ENCODE measurements at places on chromosomes 1 and 21.

- DNase-seq: no peak
Measured at GRCh38 chr21:41418956-41419680, 6.9 kb upstream of the MX1 start.

- DNase-seq: peak; percentile 47
Measured at GRCh38 chr21:42466700-42467099, 29.3 kb downstream of the RSPH1 start.

DNA sequence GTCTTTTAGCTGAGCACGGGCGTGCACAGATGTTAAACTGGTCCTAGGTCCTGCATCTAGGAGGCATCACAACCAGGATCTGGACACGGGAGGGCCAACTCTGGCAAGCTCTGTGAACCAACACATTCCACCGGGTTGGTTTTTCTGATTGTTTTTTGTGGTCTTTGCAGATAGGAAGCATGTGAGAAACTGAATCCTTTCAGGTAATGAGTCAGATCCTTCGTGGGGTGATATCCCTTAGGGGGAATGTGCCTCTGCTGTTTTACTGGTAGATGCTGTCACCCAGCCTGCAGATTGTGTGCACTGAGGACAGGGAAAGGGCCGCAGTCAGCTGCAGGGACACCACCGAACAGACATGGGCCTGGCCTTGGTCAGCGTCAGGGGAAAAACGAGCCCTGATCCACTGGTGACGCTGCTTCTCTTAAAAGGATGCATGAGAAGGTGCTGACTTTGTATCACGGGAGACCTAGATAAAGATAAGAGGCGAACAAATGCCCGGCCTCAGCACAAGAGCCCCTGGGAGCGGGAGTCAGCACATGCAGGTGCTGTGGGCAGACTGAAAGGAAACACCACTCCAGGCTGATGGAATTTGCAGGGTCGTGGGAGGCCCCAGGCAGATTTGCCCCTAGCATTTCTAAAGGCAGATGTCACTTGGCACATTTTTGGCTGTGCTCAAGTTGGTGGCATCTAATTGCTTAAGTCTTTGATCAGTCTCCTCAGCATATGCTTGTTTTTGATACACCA is 51.1 kb downstream of the DOP1B start:
- DNase-seq: no peak

DNA sequence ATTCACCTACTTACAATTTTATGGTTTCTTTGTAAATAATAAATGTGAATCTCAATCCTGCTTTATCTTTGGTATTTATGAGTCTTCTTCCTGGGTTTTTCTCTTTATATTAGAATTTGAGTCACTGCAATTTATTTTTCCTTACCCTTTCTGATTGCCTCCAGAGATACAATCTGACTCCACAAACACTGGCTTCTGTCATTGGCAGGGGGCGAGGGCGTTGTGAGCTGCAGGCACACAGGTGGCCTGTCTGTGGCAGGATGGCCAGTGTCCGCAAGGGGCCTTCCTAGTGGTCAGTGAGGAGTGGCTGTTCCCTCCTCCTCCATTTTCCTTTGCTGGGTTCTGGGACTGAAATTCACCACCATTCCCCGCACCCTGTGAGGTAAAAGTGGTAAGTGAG is 2.0 kb upstream of the MTARC1 start:
- no peak for DNase-seq

- DNase-seq: no peak
Measured at GRCh38 chr1:35447278-35447677, 109.9 kb downstream of the KIAA0319L start.

DNA sequence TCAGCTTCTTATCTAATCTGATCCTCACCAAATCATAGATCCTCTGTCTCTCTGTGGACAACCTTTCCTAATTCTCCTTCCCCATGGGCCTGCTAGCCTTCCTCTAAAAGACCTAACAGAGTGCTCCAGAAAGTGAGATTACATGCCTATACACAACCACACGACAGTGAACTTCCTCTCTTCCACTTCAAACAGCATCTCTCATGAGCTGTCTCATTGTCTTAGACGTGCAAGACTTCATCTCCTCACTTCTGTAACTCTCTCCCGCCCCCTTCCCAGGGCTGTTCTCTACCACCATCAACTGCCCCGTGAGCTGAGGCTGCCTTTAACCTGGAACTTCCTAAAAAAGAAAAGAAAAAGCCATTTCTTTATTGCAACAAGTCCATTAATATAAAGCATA is 14.1 kb upstream of the A3GALT2 start:
- DNase-seq: no peak

GRCh38 chr1:49576327-49576901 is 447.3 kb downstream of the AGBL4 start:
- DNase-seq: no peak

- DNase-seq: no peak
Measured at GRCh38 chr1:192945390-192946130, 113.6 kb downstream of the UCHL5 start.

GRCh38 chr1:21284206-21285054 is 5.8 kb downstream of the ECE1 start:
- no peak for DNase-seq

GRCh38 chr1:246789454-246790339 is 65.5 kb downstream of the SCCPDH start:
- peak; percentile 66 for DNase-seq

DNA sequence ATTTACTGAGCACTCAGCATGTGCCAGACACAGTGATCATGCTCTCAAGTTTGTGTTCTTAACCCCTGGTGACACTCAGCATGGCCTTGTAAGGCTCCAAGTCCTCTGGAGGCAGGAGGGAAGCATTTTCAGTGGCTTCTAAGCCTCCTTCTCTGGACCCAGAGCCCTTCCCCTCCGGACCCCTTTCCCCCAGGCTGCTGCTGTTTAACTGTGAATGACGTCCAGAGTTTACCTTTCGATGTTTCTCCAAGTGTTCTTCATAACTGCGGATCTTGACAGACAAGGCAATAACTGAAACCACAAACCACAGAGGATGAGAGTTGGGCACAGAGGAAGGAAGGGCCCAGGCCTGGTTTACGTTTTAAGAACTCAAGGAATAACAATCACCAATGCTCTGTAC is 6.5 kb downstream of the MRPS15 start:
- no peak for DNase-seq

DNA sequence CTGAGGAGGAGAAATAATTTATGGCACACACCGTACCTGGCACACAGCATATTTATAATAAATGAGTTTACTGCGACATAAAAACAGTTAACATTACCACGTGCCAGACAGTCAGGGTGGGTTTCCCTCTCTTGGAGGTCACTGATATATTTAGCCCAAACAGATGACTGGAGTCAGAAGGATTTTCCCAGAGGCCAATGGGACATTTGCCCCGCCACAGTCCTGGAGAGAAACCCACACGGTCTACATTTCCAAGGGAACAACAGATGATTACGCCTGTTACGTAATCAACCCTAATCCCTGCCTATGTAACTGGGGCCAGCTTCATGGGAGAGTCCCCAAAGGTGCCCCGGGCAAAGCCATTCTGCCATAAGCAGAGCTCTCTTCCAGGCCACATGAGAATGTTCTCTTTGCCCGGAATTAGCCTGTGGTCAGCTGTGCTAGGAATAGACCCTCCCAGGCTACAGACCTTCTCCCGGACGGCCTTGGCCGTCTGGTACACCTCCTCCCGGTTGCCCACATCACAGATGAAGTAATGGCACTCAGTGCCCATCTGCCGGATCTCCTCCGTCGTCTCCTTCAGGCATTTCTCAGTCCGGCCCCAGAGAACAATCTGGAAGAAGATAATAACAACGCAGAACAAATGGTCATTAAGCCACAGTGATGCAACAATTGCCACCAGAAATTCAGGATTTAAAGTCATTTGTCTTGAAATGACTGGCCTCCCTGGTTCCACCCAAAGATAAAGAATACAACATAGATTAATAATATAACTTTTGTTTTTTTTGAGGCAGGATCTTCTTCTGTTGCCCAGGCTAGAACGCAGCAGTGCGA is 37.7 kb downstream of the DHRS3 start:
- DNase-seq: no peak

DNA sequence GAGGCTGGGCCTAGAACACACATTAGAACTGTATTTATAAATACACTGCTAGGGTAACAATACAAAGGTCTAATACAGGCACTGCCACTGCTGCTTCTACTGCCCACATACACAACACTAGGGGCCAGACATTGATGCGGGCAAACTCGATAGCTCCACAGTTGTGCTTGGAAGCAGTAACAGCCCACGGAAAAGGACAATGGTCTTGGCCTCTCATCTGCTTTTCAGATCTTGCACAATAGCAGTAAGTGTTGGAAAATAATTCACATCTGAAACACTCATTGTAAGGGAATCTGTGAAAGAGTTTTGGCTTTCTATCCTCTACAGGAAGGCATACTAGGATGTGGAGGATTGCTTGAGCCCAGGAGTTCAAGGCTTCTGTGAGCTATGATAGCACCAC is 6.9 kb upstream of the SPOCD1 start:
- DNase-seq: no peak

DNA sequence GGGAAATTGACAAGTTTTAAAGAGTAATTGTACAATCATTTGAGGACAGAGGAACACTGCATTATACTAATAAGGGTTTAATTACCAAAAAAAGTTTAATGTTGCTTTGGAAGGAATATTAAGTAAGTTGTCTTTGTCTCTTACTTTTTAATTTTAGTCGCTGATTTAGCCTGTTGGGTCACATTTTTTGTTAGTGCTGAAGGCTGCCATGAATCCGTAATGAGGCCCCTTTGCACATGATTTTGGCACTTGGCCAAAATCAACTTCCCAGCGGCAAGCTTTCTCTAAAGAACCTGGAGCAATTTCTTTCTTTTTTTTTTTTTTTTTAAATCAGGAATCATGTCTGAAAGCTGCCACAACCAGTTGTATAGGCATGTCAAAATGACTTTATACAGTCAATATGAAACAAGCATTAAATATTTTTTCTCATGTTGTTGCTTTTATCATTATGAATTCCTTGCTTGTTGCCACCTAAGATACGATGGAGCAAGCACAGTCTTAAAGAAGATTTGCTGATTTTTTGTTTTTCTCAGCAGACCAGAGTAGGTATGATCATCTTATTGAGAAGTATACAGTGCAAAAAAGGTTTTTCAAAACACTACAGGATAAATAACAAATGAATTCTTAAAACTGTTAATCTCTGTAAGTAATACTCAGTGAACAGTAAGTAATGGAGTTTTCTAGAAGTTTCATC is 690.4 kb downstream of the USP25 start:
- DNase-seq: no peak

- DNase-seq: no peak
Measured at GRCh38 chr1:191953526-191953925, 204.7 kb upstream of the RGS18 start.

DNA sequence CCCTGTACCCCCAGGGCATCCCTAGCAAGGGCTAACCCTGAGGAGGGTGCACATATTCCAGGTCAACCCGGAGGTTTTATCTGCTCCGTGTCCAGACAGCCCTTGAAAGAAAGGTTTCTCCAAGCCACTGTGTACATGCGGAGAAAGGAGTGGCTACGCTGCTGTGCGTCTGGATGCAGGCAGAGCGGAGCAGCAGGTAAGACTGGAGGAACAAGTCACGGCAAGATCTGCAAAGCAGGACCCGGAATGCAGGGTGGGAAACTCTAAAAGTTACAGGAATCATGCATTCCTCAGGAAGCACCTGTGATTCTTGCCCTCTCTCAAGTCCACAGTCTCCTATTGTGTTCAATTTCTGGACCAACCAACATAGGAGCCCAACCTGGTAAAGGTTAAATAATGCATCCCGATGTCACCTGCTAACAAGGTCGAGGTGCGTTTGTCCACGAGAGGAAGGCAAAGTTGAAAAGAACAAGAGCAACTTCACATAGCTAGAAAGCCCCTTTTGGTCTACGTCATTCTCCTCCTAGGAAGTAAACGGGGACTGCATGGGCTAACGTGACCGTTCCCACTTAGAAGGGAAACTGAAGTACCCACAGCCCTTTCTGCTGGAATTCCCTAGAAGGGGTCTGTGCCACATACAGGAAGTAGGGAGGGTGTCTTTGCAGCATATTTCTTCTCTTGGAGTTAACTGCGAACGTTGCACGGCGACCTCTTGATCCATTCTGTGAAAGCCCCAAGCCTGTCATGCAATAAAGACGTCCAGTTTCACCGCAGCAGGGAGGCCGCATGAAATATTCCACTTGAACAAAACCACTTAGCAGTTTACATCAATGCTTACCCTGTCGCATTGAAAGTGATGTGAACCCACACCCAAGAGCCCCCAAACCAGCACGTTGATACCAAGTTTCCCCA is 5.8 kb downstream of the TIAM1 start:
- DNase-seq: no peak

- no peak for DNase-seq
Measured at GRCh38 chr1:23444596-23445390, 20.2 kb upstream of the TCEA3 start.

DNA sequence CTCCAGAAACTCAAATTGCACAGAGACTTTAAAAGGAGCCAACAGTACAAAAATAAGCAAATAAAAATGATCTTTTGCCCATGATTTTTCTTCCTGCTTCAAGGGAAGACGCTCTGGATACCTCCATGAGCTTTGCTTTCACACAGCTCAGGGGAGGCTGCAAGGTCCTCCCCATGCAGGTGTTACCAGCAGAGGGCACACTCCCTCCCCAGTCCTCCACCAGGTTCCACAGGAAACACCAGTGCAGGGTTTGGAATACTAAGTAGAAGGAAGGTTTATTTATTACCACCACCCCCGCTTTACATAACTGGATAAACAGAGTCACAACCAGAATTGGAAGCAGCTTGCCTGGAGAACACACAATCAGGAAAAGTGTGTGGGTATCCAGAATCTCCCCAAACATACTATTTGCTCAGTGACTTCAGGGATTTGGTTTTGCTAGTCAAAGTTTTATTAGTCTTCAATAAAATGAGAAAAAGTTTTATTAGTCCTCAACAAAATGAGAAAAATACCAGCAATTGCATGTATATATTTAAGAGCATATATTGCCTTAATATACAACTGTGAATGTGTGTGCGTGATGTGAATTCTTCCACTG is 37.3 kb downstream of the HSD3B1 start:
- no peak for DNase-seq

DNA sequence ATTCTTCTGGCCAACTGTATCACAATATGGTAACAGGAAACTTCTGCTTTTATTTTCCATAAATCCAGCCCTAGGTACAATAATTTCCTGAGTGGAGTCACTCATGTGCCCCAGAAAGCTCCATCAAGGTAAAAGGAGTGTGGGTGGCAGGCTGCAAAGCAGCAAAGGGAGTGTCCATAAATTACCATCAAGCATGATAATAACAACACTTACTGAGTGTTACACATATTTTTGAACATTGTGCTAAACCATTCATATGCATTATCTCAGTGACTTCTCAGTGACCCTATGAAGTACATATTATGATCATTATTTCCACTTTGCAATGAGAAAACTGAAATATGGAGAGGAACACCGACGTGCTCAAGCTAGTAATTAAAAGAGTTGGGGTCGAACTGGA is 149.2 kb upstream of the PLXNA2 start:
- DNase-seq: no peak

DNA sequence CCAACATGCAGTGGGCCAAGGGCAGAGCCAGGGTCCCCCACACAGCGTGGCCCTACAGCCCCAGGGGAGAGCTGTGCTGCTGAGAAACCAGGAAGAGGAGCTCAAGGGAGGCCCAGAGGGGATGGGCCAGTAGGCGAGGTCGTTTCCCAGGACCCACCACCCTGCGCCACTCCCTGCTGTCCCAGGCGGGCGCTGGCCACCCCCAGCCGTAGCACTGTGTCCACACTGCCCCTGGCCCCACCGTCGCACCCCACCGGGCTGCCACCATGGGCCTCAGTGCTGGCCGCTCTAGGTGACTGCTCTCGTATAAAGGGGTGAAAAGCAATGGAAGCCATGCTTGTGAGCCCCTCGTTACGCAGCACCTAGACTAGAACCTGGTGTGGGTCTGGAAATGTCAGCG is 22.4 kb downstream of the NADK start:
- DNase-seq: no peak

GRCh38 chr1:101236516-101237228 is at the start of gene S1PR1:
Gene S1PR1, plus strand, starts transcription at chr1:101237019. Its CDS starts 1,966 bp downstream, at chr1:101238985.
- DNase-seq: peak; percentile 91
